T47D (cell line): ENCODE measurements at places on chromosomes 5 and 9.

- DNase-seq, result no peak
Measured at GRCh38 chr9:126893079-126893478, 21.5 kb upstream of the RALGPS1 start.

- DNase-seq, result no peak
Measured at GRCh38 chr5:119943148-119943547, 313.8 kb downstream of the FAM170A start.

- DNase-seq, result no peak
Measured at GRCh38 chr9:70573308-70573707, 158.9 kb upstream of the KLF9 start.

GRCh38 chr5:147912011-147912410, 5.7 kb upstream of the C5orf46 start:
- DNase-seq, result no peak

GRCh38 chr9:130194378-130194932, 22.3 kb downstream of the NCS1 start:
- DNase-seq, result peak; percentile 48

DNA sequence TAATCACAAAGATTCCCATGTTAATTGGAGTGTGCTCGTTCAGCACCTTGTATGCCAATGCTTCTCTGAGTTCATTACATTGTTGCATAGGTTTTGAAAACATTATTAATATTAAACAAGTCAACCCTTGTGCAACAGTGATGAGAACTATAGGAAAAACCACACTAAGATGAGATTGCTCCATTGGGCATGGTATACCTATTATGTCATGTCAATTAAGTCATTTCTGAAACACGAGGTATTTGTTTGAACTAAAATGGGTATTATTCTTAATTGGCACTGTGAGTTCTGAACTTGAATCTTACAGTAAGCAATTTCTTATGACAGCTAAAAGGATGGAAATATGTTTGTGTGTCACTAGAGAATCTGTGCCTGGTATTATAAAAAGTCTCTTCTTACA, 447.7 kb downstream of the EFNA5 start:
- DNase-seq, result no peak

GRCh38 chr5:173557123-173557903, 59.1 kb downstream of the BOD1 start:
- no peak for DNase-seq

DNA sequence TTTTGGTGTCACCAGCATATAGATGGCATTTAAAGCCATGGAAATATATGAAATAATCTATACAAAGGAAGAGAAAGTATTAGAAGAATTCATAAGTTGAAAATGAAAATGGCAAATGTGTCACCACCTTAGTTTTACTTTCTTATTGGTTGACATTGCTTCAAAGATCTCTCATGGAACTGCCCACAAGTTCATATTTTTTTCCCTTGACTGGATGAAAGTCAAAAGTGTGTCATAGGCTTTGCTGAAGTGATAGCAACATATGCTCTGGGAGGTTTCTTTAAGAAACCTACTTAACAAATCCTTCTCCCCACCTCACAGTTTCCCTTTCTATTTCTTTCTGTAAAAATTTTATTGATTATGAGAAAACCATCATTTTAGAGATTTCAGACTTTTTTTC, 127.2 kb downstream of the VPS13A start:
- no peak for DNase-seq

- no peak for DNase-seq
Measured at GRCh38 chr9:96189995-96190394, 112.0 kb downstream of the HSD17B3 start.

- DNase-seq, result no peak
Measured at GRCh38 chr5:78546276-78546996, 102.1 kb downstream of the LHFPL2 start.

- DNase-seq, result no peak
Measured at GRCh38 chr5:111676926-111677415, 80.0 kb downstream of the NREP start.

- no peak for DNase-seq
Measured at GRCh38 chr5:54514291-54514690, 3.3 kb upstream of the SNX18 start.

DNA sequence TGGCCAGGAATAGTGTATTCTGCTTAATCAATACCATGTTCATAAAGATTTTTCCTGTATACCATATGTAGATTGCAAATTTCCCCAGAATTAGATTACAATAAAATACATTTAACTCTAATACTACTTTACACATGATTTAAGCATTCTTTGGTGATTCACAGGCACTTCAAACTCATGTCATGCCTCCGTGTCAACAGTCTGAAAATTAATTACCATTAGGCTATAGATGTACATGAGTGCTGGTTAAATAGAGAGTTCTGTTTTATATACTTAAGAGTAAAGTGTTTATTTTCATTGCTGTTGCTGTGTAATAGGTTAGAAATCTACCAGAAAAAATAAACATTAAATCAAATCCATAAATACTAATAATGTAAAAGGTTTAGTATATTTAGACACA, 159.8 kb downstream of the ZSWIM6 start:
- no peak for DNase-seq

- DNase-seq, result no peak
Measured at GRCh38 chr9:37339923-37340322, 82.6 kb upstream of the GRHPR start.

DNA sequence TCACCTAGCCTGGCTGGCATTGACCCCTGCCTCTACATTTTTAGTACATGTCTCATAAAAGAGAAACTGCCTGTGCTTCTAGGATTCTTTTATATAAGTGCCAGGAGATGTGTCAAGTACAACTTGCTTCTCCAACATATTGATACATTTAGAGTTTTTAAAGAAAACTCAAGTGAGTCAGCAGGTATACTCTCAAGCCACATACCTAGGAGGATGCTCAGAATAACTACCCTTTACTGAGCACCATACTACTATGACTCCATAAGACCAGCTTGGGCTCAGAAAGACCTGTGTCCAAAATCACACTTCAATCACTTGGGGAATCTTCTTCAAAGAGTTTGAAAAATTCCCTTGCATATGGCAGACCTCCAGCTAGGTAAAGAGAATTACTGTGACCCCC, 389.8 kb upstream of the SLC24A2 start:
- DNase-seq, result no peak

GRCh38 chr9:21081999-21082398, 4.3 kb upstream of the IFNB1 start:
- DNase-seq, result no peak

- DNase-seq, result peak; percentile 40
Measured at GRCh38 chr9:99162759-99163364, 57.9 kb downstream of the TGFBR1 start.

DNA sequence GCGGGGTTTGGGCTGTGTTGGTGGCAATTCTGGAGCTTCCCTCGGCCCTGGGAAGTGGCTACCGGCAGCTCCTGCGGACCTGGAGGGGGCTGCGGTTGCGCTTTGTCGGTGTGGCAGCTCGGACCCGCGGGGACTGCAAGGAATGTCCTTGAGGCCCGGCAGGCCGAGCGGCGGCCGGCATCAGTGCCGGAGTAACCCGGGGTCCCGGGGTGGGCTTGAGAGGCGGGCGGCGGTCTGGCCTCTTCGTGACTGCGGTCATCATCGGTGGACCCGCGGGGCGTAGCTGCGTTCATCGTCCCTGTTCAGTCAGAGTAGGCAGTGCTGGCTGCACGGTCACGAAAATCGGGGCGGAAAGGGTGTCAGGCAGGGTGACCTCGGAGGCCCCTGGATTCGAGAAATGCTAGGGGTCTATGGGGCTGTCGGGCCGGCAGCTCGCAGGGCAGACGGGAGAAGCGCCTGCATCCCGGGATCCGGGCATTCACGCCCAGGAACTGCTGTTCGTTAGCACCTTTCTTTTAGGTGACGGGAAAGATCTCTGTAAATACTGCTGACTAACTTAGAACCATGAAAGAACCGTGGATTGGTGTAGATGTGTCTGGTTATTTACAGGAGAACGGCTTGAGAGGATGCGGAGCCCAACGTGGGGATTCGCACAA, 474 bp downstream of the HMGCR start:
- peak; percentile 24 for DNase-seq

GRCh38 chr9:133780962-133781827, 43.0 kb upstream of the SARDH start:
- DNase-seq, result no peak

GRCh38 chr9:117936185-117937130, 232.3 kb downstream of the TLR4 start:
- no peak for DNase-seq

DNA sequence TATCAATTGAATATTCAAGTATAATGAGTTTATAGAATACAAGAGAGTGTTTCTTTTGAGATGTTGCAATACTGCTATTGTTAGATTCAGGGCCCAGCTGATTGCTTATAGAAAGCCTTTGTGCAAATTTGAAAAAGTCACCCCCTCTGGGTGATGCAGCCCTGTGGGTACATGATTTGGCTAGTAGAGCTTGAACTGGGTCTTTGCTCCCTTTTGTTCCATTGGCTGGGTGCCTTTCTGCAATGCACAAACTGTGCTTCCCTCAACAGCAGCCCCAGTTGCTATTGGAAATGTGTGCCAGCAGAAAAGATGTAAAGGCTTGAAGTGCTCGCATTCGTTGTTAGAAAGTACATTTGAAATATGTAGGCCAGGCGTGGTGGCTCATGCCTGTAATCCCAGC, 61.8 kb upstream of the CEMIP2 start:
- no peak for DNase-seq
